CD14-positive monocyte (primary cell): ENCODE measurements at places on chromosomes 12 and 14. TPM values are rescaled to one million over a fixed set of nuclear protein-coding genes. Genes with fewer than 3 reads are reported as not detected.

DNA sequence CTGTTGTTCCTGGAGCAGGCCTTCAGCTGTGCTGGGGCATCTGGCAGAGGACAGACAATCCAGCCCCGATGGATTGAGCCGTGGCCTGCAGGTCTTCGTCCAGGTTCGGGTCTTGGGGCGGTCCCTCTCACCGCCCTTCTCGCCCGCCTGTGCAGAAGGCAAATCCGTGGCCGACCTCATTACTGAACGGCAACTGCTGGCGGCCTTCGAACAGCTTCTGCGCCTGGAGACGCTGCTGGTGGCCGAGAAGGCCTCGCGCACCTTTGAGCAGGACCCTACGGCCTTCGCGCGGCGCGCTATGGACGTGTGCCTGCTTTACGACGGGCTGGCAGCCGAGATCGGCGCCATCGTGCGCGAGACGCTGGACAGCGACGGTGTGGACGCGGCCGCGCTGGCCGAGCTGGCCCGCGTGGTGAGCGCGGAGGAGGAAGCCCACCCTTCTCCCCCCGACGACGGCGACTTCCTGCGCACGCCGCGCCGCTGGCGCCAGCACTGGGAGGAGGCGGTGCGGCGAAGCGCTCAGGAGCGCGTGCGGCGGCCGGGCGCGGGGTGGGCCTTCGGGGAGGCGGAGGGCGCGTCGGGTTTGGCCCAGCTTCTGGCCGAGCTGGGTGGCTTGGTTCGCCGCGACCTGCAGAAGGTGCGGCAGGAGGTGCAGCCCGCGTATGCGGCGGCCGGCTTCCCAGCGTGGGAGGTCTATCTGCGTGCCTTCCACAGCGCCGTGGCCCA lies 7.6 kb downstream of the EXOC3L4 start:
- no peak overlapping the region for H3K4me3 ChIP-seq
- H3K27ac ChIP-seq: no peak overlapping the region
- no peak for DNase-seq
- peaks cover 38% of the 10 kb centered on the region for H3K27me3 ChIP-seq

- DNase-seq: no peak
- H3K36me3 ChIP-seq: no peaks in the 10 kb centered on the region
- H3K27ac ChIP-seq: no peak overlapping the region
- no peaks in the 10 kb centered on the region for H3K27me3 ChIP-seq
Measured at GRCh38 chr14:22002860-22003284, 329.3 kb upstream of the OR4E1 start.

DNA sequence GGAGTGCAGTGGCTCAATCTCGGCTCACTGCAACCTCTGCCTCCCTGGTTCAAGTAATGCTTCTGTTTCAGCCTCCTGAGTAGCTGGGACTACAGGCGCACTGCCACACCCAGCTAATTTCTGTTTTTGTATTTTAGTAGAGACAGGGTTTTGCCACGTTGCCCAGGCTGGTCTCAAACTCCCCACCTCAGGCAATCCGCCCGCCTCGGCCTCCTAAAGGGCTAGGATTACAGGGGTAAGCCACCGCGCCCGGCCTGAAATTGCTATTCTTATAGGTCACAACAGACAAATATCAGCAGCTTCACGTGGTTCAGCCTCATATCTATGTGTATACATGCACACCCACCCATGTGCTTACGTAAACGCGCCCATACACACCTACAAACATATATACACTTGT lies 23.6 kb downstream of the BATF start:
- no peaks in the 10 kb centered on the region for H3K27me3 ChIP-seq
- no peak overlapping the region for H3K27ac ChIP-seq
- no peak for DNase-seq
- H3K4me1 ChIP-seq: peaks cover 20% of the 10 kb centered on the region
- no peak overlapping the region for H3K4me3 ChIP-seq

GRCh38 chr14:93027810-93028723 lies 87.7 kb downstream of the ITPK1 start:
- no peaks in the 10 kb centered on the region for H3K36me3 ChIP-seq
- peak overlapping the region; percentile 33 for H3K27ac ChIP-seq
- DNase-seq: no peak
- H3K4me1 ChIP-seq: peaks cover 33% of the 10 kb centered on the region
- H3K27me3 ChIP-seq: no peaks in the 10 kb centered on the region
- H3K4me3 ChIP-seq: no peak overlapping the region

DNA sequence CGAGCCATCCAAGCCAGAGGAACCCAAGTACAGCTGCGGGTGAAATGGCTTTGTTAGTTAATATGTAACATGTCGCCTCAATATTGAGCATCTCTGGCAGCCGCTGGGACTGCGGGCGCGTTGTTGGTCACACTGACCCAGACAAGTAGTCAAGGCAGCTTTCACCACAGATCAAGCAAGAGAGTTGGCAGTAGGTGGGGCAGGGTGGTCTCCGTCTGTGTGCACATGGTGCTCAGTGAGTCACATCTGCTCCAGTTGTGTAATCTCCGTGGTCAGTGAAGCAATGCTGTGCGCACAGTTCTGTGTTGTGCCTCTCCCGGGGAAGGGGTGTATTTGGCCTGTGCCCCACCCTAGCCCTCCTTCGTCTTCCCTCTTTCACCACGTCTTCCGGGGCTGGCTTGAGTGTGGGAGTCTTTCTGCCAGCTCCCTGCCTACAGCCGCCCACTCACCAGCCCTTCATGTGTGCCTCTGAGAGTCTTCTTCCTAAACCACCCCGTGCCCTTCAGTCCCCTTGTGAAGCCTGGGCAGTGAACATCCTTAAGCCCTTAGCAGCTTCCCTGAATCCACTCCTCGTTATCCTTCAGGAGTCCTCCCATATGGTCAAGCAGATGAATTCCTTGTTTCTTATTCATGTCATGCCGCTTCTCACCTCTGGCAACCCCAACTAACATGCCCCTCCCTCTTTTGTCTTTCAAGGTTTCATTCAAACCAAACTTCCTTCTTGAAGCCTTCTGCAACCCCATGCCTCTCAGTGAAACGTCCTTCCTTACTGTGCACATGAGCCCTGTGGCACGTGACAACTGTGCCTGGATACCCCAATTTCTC lies 242.1 kb downstream of the CACNA1C start:
- H3K27me3 ChIP-seq: no peaks in the 10 kb centered on the region
- H3K4me3 ChIP-seq: peak overlapping the region; percentile 56
- no peaks in the 10 kb centered on the region for H3K36me3 ChIP-seq
- DNase-seq: peak; percentile 99

- H3K36me3 ChIP-seq: peaks cover 7% of the 10 kb centered on the region
- DNase-seq: peak; percentile 30
- H3K4me1 ChIP-seq: no peaks in the 10 kb centered on the region
- no peaks in the 10 kb centered on the region for H3K27me3 ChIP-seq
Measured at GRCh38 chr12:103771466-103771865, 69.6 kb downstream of the NT5DC3 start.

DNA sequence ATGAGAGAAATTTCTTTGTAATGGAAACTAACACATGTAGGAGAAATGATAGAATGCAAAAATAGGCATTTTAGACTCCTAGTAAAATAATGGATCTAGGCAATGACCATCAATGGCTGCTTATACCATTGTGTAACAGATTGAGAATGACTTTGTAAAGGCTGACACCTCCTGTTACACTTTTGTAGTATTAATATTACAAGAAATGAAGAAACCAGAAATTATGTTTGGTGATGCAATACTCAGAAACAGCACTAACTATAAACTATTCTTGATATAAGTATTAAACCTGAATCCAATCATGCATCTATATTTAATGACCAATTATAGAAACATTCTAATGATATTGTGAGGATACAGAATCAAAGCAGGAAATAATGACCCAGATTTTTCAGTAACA lies 108.5 kb upstream of the CNTN1 start:
- DNase-seq: no peak
- H3K4me1 ChIP-seq: no peaks in the 10 kb centered on the region
- no peaks in the 10 kb centered on the region for H3K36me3 ChIP-seq
- H3K27me3 ChIP-seq: no peaks in the 10 kb centered on the region

- H3K36me3 ChIP-seq: no peaks in the 10 kb centered on the region
- H3K4me3 ChIP-seq: no peak overlapping the region
- no peak for DNase-seq
- no peaks in the 10 kb centered on the region for H3K27me3 ChIP-seq
- no peak overlapping the region for H3K27ac ChIP-seq
Measured at GRCh38 chr14:24411443-24412389, 12.9 kb downstream of the NYNRIN start.

- no peaks in the 10 kb centered on the region for H3K4me1 ChIP-seq
- no peak overlapping the region for H3K27ac ChIP-seq
- no peaks in the 10 kb centered on the region for H3K27me3 ChIP-seq
- no peak overlapping the region for H3K4me3 ChIP-seq
Measured at GRCh38 chr12:120209851-120210250, 8.9 kb upstream of the RPLP0 start.

GRCh38 chr14:103989034-103989433 lies 46.7 kb upstream of the RD3L start:
- no peak overlapping the region for H3K27ac ChIP-seq
- H3K4me1 ChIP-seq: no peaks in the 10 kb centered on the region
- DNase-seq: no peak
- no peaks in the 10 kb centered on the region for H3K36me3 ChIP-seq
- no peak overlapping the region for H3K4me3 ChIP-seq

The TMEM132C gene
- not detected for polyA plus RNA-seq

The CERS5 gene
- 38.7 TPM for polyA plus RNA-seq

The JAG2 gene
- polyA plus RNA-seq: not detected

The RND1 gene
- polyA plus RNA-seq: 0.24 and 0.49 TPM in 2 replicates
